ENCODE measurements at places on chromosomes 7 and 10.

GRCh38 chr7:2299870-2300512 lies 14.2 kb downstream of the SNX8 start:
- DNase-seq = no peak

GRCh38 chr7:124635416-124635815 lies 130.2 kb downstream of the GPR37 start:
- no peak for DNase-seq

DNA sequence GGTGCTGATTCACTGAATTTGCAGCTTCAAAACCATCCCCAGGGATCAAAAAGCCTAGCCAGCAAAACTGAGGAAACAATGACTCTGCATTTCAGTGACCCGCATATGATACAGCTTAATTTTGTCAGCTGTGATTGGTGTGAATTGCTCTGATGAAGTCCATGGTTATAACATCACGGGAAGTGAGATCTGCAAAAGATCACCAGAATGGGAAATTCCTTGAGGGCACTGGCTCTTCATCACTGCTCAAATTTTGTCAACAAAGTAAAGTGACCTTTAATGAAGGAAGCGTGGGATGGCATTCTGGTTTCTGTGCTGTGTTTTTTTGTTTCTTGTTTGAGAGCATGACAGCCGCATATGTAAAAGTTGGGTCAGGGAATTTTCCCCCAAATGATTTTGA lies 745.9 kb downstream of the GATA3 start:
- DNase-seq = no peak

DNA sequence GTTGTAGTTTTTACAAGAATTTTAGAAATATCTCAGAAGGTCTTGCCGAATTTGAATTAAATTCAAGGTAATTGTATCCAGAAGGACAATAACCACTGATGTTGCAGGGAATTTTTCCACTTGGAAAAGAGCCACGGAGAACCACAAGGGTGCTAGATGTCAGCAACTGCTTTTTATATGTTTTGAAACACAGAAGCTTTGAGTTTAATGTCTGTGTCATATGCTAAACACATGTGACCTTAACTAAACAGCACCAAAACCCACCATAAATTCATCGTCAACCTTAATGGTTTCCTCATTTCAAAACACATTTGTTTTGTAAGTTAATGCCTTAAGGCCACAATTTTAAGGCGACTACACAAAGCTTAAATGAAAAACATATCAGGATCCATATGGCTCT lies 106.9 kb downstream of the COL28A1 start:
- peak; percentile 11 for DNase-seq

DNA sequence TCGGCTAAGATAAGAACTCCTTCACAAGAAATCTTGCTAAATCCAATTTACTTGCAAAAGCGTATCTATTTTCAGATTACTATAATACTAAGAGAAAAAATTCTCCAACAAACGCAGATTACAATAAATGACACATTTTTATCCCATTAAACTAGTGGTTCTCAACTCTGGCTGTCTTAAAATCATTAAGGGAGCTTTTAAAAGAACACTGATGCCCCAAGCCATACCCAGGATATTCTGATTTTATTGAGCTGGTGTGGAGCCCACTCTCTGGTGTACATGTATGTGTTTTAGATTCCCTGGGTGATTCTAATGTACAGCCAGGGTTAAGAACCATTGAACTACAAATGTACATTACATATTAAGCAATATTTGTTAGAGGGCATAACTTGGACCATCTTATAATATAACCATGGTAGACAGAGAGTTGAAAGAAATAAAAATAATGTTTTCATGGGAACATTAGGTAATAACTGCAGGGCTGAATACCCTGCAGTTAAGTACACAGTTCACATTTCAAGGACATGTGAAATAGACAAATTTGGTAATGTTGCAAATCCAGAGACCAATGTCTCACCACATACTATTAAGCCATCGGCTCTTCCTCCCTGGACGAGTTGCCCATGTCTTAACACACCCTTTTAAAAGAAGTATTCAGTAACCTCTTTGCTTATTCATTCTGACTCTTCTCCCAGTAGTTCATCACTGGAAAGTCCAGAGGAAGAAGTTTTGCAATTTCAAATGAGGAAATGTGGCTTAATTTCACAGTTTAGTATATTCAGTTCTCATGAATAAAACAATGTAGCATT lies 6.2 kb downstream of the GSAP start:
- peak; percentile 89 for DNase-seq

- DNase-seq = no peak
Observed at GRCh38 chr10:5423771-5424170, 11.4 kb downstream of the NET1 start.

- DNase-seq = no peak
Observed at GRCh38 chr7:111622084-111622483, 59.8 kb upstream of the IMMP2L start.

DNA sequence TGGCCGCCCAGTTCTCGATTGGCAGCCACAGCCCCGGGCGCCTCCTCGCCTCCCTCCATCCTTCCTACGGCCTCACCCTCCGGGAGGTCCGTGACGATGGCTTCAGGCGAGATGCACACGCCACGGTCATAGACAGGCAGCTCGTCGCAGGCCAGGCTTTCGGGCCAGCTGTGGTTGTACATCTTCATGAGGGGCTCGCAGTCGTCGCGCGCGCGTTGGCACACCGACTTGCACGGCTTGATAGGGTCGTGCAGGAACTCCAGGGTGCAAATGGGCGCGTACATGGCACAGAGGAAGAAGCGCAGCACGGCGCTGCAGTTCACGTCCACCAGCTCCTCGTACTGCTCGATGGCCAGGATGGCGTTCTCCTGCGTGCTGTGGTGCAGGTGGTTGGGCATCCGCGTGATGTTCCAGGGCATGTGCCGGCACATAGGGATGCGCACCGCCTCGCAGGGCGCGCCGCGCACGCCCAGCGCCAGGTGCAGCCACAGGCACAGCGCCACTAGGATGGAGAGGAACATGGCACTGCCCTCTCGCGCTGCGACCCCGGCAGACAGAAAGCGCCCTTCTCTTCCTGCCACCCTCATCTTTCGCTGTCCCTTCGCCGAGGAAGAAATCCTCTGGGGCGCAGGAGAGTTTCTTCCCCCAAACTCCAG lies 472 bp downstream of the SFRP4 start:
- no peak for DNase-seq

Data from renal cortical epithelial cell (primary cell).